ENCODE measurements at places on chromosomes 6 and 20.

- DNase-seq: no peak
Measured at GRCh38 chr6:31947070-31947675, 1.3 kb downstream of the CFB start.

DNA sequence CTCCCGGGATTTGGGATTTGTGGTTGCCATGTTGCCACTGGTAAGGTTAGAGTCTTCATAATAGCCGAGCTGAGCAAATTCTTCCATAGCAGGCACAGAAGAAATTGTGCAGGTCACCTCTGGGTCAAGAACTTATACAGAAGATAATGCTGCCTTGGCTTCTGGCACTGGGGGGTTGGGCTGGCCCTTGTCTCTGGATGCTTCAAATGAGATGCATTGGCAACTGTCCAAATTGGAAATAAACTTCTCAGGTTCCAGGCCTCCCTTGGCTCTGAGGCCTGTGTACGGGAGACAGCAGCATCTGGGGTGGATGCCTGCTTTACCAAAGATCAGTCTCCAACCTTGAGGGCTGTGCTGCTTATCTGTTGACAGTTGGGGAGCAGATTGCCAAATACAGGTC, 26.2 kb downstream of the MYO6 start:
- DNase-seq: no peak

GRCh38 chr6:73983367-73983766, 287.4 kb downstream of the CD109 start:
- DNase-seq: no peak

DNA sequence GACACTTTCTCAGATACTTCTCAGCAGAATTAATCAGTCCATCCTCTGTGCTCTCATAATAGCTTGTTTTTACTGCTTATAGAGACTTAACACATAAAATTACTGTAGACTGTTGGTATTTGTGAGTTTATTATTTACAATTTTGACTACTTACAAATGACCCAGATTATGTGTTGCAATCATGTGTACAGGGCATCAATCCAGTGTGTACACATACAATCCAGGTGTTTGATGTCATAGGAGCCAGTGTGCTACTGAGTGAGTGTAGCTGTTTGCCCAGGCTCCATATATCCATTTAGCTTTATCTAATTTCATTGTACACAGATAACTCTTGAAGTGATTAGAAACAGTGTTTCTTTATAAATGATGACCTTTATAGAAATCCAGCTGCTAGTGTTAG, 31.3 kb downstream of the TRMT11 start:
- DNase-seq: no peak

- no peak for DNase-seq
Measured at GRCh38 chr6:25193460-25194171, 85.6 kb upstream of the CARMIL1 start.

DNA sequence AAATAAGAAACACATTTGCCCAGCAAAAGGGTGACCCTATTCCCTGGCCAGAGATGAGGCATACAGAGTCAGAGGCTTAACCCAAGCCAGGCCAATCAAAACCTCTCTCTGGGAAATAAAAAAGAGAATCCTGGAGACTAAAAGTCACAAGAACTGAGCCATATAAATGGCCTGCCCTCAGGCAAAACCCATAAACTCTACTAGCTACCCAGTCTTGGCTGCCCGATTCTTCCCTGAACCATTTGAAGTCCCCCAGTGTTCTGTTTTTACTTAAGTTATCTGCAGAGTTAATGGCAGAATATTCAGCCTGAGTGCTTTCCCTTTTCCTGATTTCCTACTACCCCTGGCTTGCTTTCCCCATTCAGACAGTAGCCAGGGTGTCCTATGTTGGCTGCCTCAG, 13.9 kb downstream of the KCNK15 start:
- no peak for DNase-seq

GRCh38 chr6:166940643-166941068, 15.7 kb downstream of the RNASET2 start:
- no peak for DNase-seq

DNA sequence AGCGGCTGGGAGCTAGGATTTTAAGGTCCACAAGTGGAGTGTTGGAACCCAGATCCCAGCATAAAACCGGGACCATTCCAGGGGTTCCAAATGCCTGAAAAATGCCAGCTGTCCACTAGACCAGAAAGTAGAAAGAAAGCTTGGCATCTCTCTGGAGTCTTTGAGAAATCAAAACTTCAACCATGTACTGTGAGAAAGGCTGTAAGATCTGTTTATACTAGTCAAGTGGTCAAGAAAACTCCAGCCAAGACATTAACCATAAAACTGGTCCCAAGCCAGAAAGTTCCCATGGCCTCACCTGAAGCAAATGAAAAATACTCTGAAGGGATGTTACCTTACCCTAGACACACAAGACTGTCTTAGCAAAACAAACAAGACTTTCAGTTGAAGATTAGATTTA, 112.6 kb downstream of the DCDC2 start:
- DNase-seq: no peak

GRCh38 chr6:125340175-125340835, 38.5 kb upstream of the HDDC2 start:
- no peak for DNase-seq

- no peak for DNase-seq
Measured at GRCh38 chr6:146153040-146153758, 124.3 kb downstream of the GRM1 start.

- DNase-seq: no peak
Measured at GRCh38 chr20:600736-601135, 9.4 kb downstream of the TCF15 start.

Data from activated CD4-positive, alpha-beta T cell treated with anti-CD3 and anti-CD28 coated beads for 24 hours (primary cell).